T-helper 22 cell (primary cell): ENCODE measurements at places on chromosomes 5 and 9.

GRCh38 chr5:27402828-27403227 lies 364.4 kb upstream of the CDH9 start:
- no peak for DNase-seq

GRCh38 chr9:107363516-107364152 lies 80.6 kb downstream of the RAD23B start:
- DNase-seq = no peak

GRCh38 chr5:137098663-137099062 lies 400.5 kb downstream of the SPOCK1 start:
- DNase-seq = no peak

DNA sequence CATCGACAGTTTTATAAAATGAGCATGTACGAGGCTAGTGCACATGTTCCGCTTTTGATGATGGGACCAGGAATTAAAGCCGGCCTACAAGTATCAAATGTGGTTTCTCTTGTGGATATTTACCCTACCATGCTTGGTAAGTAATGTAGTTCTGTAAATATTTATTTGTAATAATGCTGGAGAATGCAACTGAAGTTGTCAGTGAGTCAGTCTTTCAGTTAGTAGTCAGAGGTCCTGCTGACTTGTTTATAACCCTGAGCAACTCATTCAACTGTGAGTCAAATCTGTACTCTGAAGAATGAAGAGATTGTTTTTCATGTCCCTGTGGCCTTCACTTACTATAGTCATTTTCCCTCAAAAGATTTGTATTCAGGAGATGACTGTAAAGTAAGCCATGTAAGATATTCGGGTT lies 28.4 kb upstream of the GPR150 start:
- no peak for DNase-seq

- no peak for DNase-seq
These were observed 95.8 kb downstream of the DAPK1 start for GRCh38 chr9:87593359-87593980.

- no peak for DNase-seq
These were observed 247.0 kb downstream of the AOPEP start for GRCh38 chr9:94973451-94973941.

DNA sequence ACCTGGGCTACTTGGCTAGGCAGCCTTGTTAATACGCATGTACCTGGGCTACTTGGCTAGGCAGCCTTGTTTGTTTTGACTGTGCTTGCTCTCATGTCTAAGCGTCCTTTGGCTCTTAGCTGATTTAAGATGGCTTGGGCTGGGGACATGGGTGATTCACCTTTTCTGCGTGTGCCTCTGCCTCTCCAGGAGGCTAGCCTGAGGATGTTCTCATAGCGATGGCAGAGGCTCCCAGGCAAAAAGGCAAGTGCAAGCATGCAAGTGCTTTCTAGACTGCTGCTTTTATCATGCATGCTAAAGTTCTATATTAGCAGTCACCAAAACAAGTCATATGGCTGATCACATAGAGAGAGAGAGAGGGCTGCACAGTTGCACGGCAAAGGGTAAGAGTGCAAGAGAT lies 300.5 kb downstream of the IRX1 start:
- DNase-seq = no peak

- peak; percentile 13 for DNase-seq
These were observed 41.3 kb downstream of the PFDN1 start for GRCh38 chr5:140261403-140262171.

DNA sequence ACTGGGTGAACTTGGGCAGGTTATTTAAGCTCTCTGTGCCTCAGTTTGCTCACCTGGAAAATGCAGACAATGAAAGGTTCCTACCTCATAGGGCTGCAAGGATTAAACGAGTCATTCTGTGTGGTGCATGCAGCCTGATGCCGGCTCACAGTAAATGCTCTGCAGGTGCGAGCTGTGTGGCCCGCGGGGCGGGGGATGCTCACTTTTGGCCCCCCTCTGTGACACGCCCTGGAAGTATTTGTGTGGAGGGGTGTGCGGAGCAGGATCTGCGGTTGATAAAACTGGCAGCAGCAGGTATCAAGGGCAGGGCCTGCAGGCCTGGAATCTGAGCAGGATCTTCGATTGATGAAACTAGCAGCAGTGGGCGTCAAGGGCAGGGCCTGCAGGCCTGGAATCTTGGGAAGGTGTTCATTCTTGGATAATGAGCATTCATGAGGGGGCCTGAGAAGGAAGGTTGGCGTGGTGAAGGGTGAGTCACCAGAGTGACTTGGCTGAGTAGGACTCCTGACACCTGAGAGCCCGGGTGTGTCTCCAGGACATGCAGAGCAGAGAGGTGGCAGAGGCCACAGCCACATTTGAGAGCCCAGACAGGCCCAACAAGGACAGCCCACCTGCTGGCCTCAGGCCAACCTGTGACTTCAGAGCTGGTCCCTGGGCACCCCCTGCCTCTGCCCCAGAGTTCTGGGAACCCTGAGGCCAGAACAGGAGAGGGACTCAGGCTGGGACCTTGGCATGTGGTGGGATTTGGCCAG lies 11.9 kb downstream of the UNC5A start:
- no peak for DNase-seq

- no peak for DNase-seq
These were observed 7.5 kb downstream of the NMUR2 start for GRCh38 chr5:152397581-152397980.

DNA sequence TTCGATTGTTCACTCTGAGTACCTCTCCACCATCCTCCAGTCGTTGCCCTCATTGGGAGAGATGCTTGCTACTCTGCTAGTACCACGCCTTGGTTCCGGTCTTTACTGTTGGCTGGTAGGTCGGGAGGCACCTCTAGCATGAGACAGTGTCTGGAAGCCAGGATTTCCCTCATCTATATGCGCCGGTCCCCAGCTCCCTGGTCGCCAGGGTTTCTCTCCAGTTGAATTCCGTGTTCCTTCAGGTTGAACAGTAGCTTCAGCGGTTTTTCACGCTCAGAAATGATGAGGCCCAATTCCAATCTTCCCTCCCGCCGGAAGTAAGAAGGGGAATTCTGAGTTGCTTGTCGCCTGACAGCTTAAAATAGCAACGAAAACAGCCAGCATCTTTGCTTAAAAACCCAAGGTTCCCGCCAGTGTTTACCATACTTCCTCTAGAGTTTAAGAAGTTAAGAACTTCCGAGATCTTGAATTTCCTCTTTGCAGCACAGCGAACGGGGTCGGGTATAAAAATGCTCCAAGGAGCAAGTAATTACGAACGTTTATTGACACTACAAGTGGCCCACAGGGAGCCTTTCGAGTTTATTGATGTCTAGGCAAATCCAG lies 1.3 kb upstream of the ST8SIA4 start:
- DNase-seq = peak; percentile 56

DNA sequence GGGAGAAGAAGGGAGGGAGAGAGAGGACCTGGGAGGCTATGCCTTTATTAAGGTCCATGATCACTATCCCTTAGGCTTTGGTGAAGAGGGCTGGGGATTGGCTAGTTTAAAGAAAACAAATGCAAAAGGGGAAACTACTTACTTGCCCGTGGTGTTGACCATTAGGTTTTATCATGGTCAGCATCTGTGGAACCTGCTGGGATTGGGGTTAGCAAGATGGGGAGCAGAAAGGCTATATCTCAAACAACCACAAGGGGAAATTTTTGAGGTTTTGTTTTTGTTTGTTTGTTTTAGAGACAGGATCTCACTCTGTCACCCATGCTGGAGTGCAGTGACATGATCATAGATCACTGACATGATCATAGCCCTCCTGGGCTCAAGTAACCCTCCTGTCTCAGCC lies 9.0 kb upstream of the RAD23B start:
- DNase-seq = no peak

- no peak for DNase-seq
These were observed 32.5 kb upstream of the GNAQ start for GRCh38 chr9:78064075-78064474.

DNA sequence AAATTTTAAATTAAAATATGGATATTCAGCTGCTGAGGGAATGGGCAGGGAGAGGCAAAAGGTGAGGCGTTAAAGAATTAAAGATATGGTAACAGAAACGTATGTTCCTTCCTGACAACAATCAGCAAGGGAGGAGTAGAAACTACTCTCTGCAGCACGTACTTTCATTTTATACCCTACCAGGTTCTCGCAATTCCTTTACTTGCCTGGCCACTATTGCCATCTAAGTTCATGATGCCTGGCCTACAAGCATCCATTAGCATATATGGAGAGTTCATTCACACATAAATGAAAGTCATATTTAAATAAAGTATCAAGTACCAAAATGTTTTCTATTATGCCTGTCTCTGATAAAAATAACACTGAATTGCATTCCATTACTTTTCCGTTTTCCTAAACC lies 125.1 kb downstream of the BNC2 start:
- no peak for DNase-seq

DNA sequence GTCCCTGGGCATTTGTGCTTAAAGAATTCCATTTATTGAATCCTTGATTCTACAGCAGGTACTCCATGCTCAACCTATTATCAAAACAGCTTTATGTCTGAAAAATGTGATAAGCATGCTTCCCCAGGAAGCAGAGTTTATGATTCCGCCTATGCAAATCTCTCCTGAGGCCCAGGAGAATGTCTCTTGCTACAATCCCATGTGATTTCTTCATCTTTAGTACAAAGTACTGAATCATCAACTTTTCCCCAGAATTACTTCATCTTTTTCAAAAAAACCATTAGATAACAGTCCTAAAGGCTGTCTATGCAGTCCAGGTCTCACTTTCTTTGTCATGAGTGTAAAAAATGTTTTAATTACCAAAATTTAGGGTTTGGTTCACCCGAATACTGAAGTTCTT lies 130.2 kb upstream of the ADAMTSL1 start:
- no peak for DNase-seq

GRCh38 chr5:102663749-102664530 lies 91.2 kb upstream of the PAM start:
- DNase-seq = no peak

GRCh38 chr5:62183727-62184126 lies 122.3 kb upstream of the KIF2A start:
- DNase-seq = no peak

GRCh38 chr5:6082685-6083084 lies 295.7 kb downstream of the MED10 start:
- DNase-seq = no peak

DNA sequence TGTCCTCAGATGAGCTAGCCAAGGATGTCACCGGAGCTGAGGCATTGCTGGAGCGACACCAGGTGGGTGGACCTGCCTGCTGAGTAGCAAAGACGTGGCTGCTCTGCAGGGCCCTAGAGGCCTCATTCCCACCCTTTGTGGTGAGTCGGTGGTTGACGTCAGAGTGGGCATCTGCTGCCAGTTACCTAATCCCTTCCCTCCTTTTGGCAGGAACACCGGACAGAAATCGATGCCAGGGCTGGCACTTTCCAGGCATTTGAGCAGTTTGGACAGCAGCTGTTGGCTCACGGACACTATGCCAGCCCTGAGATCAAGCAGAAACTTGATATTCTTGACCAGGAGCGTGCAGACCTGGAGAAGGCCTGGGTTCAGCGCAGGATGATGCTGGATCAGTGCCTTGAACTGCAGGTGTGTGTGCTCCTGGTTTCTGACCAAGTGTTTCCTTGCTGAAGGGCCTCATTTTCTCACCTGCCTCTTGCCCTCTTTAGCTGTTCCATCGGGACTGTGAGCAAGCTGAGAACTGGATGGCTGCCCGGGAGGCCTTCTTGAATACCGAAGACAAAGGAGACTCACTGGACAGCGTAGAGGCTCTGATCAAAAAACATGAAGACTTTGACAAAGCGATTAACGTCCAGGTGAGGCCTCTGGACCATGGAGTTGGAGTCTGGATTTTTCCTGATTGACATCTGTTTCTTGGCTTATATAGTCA lies 48.9 kb downstream of the DYNC2I2 start:
- DNase-seq = no peak

- no peak for DNase-seq
These were observed 3.4 kb downstream of the MYMK start for GRCh38 chr9:133521122-133522072.

- DNase-seq = no peak
These were observed 1.8 kb upstream of the NTRK2 start for GRCh38 chr9:84667571-84668195.

GRCh38 chr5:75190227-75190626 lies 46.5 kb downstream of the ANKRD31 start:
- DNase-seq = no peak

GRCh38 chr9:111726949-111727348 lies 65.5 kb downstream of the GNG10 start:
- no peak for DNase-seq

GRCh38 chr9:127913682-127914081 lies 3.2 kb downstream of the ST6GALNAC4 start:
- no peak for DNase-seq

GRCh38 chr9:22238809-22239684 lies 207.6 kb upstream of the DMRTA1 start:
- DNase-seq = no peak

- DNase-seq = no peak
These were observed 6.3 kb upstream of the EQTN start for GRCh38 chr9:27303219-27303618.

DNA sequence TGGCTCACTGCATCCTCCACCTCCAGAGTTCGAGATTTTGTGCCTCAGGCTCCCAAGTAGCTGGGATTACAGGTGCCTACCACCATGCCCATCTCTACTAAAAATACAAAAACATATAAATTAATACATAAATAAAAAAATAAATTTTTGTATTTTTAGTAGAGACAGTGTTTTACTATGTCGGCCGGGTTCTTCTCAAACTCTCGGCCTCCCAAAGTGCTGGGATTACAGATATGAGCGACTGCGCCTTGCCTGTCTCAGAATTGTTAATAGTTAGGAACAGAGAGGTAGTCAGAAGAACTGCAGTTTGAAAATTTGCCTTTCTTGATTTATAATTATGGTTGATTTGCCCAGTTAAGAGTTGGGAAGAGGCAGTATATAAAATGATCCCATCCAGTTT lies 2.8 kb downstream of the ATP6V1G1 start:
- DNase-seq = no peak

- DNase-seq = no peak
These were observed 16.0 kb upstream of the JADE2 start for GRCh38 chr5:134509308-134510040.

- no peak for DNase-seq
These were observed 305.7 kb upstream of the GRIN3A start for GRCh38 chr9:102044133-102044532.

- DNase-seq = no peak
These were observed 375.1 kb downstream of the SPATA31D1 start for GRCh38 chr9:82363682-82364081.

GRCh38 chr5:33174383-33174782 lies 266.4 kb upstream of the TARS1 start:
- no peak for DNase-seq

- no peak for DNase-seq
These were observed 164.2 kb downstream of the MEF2C start for GRCh38 chr5:88718736-88719135.

DNA sequence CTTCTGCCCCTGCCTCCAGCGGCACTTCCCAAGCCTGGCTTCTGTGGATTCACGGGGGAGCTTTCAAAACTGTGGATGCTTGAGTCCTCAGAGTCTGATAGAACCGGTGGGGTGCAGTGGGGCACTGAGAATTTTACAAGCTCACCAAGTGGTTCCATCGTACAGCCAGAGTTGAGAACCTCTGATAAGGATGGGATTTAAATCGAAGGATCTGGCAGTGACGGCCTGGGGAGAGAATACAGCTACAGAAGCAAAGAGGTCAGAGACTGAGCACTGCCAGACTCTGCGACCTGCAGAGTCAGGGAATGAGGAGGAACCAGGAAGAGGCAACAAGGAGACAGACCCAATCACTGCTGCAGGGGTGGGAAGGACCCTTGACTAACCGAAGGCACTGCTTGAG lies 124.6 kb upstream of the BOD1 start:
- no peak for DNase-seq

GRCh38 chr5:126449751-126450271 lies 26.6 kb downstream of the GRAMD2B start:
- DNase-seq = peak; percentile 8
